ENCODE measurements at places on chromosomes 7 and 10.

DNA sequence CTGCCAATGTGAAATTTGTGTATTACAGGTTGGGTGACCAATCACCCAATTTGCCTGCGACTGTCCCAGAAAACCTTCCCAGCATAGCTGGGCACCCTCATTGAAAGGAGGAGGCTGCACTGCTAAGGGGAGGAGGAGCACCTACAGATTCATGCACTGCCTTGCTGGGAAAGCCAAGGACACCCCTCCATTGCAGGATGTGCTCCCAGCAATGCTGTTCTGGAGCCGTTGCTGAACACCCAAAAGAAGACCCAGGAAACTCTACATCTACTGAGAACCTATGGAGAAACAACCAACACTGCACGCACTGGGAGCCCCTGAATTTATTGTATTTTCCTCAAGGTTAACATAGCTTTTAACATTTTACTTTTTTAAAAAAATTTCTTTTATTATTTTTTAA is 238.2 kb upstream of the GRB10 start:
- no peak for DNase-seq

- no peak for DNase-seq
These were observed 22.6 kb upstream of the TRIM8 start for GRCh38 chr10:102621443-102622325.

DNA sequence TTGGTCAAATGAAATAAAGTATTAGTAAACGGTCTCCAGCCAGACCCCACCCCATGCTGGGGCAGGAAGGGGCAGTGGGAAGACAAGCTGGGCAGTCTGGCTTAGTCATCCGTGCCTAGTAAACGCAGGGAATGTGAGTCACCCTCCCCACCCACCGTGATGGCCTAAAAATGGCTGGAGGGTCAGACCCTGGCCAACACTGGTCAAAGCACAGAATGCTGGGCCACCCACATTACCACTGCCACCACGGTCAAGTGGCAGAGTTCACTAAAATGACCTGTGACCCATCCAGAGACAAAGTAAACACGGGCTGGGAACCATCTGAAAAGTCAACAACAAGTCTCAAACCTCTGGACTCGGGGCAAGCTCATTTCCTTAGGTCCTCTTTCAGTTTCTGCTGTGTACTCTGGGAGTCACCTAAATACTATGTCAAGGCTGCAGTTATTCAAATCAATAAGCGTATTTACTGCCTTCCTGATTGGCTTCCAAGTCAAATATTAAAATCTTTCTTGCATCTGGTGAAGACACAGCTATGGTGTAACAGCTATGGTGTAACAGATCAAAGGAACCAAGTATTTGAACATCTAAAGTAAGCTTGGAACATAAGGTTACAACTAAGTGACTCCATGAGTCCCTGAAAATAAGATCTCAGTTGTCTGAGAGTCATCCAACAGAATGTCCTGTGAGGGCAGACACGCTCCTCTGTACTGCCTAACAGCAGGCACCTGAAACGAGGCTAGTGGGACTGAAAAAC is 3.0 kb downstream of the ZFAND2A start:
- DNase-seq: no peak

GRCh38 chr7:1122832-1123501 is 35.1 kb downstream of the GPER1 start:
- no peak for DNase-seq

- no peak for DNase-seq
These were observed 115.5 kb upstream of the ZMIZ1 start for GRCh38 chr10:78953113-78953798.

All from frontal cortex (tissue), 4 donors.